Type B pancreatic cell (in vitro differentiated cells): ENCODE measurements at places on chromosomes 6 and 20. TPM values are rescaled to one million over a fixed set of nuclear protein-coding genes. Genes with fewer than 3 reads are reported as not detected.

Gene NDUFAF5
- 24.6 and 26.1 TPM in 2 replicates for total RNA-seq

Gene MAVS
- 44.5 and 52.2 TPM in 2 replicates for total RNA-seq

Gene FHL5
- 0.14 and 0.41 TPM in 2 replicates for total RNA-seq

Gene MACROD2
- 5.9 and 6.7 TPM in 2 replicates for total RNA-seq

Gene BMP2
- 12.8 and 17.9 TPM in 2 replicates for total RNA-seq

- no peak for DNase-seq
These were observed 38.0 kb downstream of the FRMD1 start for GRCh38 chr6:168040856-168041496.

DNA sequence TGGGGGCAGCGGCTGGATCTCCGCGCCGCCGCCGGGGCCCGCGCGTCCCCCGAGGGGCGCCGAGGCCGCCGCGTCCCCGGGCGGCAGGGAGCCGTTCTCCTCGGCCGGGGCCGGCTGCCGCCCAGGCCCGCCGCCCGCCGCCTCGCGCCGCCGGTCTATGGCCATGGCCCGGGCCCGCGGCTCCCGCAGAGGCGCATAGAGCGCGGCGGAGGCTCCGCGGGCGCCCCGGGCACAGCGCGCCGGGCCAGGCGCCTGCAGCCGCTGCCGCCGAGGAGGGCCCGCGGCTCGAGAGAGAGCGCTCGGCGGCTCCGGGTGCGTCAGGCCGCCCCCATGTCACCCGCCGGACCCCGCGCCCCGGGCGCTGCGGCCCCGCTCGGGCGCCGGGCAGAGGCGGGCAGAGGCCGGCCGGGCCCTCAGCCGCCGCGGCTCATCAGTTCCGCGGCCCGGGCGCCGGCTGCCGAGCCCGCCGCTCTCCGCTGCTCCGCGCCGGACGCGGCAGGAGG is 404 bp downstream of the SLC22A23 start:
- DNase-seq: no peak

DNA sequence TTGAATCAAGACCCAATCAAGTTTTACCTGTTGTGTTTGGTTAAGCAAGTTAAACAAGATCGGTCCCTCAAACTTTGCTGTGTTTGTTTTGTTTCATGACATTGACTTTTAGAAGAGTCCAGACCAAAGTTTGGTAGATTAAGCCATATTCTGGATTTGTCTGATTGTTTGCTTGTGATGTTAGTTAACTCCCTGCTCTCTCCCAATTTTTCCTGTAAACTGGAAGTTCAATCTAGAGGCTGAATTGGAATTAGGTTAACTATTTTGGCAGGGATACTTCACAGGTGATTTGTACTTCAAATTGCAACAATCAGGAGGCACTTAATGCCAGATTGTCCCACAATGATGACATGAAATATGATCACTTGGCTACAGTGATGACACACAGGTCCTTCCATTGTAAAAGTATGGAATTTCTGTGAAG is 13.6 kb upstream of the SH3BGRL2 start:
- DNase-seq: no peak
